ENCODE measurements at places on chromosomes 6 and 20.

DNA sequence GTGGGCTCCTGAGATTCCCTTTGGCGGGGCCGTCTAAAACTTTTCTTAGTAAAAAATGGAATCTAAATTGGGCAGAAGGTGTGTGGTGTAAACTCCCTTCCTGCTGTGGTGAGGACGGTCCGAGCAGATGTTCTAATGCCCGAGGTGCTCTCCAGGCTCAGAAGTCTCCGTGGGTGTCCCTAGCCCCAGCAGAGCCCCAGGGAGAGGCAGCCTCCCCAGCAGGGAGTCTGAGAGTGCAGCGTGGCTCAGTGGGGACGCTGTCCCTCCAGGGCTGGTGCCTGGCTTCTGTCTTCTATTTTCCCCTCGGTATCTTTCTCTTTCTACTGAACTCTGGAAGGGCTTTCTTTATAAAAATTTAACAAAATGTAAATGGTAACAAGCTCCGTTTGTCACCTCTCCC is 208.2 kb downstream of the SMOC2 start:
- DNase-seq = no peak

- DNase-seq = no peak
Measured at GRCh38 chr20:17282501-17282900, 55.7 kb downstream of the PCSK2 start.

DNA sequence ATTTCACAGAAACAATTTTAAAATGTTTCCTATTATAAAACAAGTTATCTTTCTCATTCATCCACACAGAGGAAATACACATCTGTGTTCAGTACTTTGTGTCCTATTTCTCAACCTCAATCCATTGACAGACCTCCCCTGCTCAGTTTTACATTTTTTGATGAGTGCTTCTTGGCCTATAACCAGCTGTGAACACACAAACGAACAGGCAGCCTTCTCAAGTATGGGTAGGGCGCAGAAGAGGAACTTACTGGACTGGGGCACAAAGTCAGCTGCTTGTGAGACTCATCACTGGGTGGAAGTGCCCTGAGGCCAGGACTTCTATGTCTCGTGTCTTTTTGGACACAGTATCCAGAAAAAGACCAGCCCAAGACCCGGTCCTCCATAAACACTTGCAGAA is 2.8 kb downstream of the RPS6KA2 start:
- peak; percentile 27 for DNase-seq

DNA sequence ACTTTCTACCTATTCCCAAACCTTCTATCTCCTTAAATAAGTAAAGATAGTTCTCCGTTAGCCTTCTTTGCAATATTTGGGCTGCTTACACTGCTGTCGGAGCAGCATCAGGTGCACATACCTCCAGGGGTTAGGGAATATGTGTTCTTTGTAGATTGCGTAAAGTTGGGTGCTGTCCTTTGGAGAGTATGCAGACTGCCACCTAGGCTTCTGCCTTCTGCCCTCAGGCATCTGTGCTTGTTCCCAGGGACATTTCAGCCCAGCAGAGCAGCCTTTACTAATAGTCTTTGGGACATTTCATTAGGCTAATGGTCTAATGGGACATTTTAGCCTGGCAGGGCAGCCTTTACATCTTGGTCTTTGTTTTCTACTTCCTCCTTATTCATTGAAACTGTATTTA is 260.6 kb downstream of the TPBG start:
- DNase-seq = no peak

- DNase-seq = no peak
Measured at GRCh38 chr6:106856227-106856874, 118.2 kb downstream of the CD24 start.

GRCh38 chr6:151916680-151917164 is 109.2 kb downstream of the ESR1 start:
- peak; percentile 44 for DNase-seq
